Stimulated activated CD4-positive, alpha-beta T cell treated with anti-CD3 and anti-CD28 coated beads, Interleukin-1b, Interleukin-23, amount 100 ng/mL, for 48 hours (primary cell): ENCODE measurements at places on chromosomes 5 and 9.

GRCh38 chr9:137427454-137428310 is 4.5 kb downstream of the NOXA1 start:
- DNase-seq = no peak

DNA sequence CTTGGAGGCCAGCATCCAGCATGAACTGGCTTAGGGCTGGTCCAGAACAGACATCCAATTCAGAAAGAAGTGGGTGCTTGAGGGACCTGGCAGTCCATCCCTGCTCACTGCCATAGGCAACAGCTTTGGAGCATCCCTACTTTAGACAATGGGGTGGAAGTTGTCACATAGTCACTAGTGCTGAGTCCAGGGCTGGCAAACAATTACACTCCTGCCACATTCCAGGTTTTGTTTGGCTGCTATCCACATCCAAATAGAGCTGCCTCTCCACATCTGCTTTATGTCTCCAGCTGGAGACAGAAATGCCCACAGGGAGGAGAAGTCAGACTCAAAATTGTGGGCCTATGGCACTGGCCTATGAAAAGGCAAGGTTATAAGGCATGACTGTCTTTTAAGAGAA is 7.0 kb downstream of the FSTL4 start:
- no peak for DNase-seq

DNA sequence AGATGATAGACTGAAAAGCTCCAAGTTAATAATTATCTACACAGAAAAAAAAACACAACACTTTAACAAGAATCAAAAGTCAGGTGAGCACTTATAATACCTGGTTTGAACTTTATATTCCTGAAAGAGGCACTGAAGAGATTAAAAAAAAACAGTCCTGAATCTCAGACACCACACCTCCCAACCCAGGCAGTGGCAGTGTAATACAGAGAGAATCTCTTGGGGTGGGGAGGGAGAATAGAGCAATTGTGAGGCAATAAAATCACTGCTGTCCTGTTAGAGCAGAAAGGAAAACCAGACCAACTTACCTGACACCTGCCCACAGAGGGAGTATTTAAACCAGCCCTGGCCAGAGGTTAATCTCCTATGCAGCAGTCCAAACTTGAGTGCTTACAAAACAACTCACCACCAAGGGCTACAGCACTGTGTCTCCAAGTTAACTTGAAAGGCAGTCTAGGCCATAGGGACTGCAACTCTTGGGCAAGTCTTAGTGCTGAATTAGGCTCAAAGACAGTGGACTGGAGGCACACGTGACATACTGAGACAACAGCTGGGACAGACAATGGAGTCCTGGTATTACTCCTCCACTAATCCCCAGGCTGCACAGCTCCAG is 54.2 kb downstream of the SLCO4C1 start:
- no peak for DNase-seq

GRCh38 chr9:131837316-131837715 is 97.4 kb upstream of the RAPGEF1 start:
- DNase-seq = no peak

GRCh38 chr5:104305602-104306001 is 743.0 kb upstream of the NUDT12 start:
- DNase-seq = no peak

GRCh38 chr9:546797-547223 is 294.7 kb upstream of the DMRT1 start:
- DNase-seq = no peak

- DNase-seq = no peak
Observed at GRCh38 chr9:18837402-18837801, 195.6 kb downstream of the SAXO1 start.

DNA sequence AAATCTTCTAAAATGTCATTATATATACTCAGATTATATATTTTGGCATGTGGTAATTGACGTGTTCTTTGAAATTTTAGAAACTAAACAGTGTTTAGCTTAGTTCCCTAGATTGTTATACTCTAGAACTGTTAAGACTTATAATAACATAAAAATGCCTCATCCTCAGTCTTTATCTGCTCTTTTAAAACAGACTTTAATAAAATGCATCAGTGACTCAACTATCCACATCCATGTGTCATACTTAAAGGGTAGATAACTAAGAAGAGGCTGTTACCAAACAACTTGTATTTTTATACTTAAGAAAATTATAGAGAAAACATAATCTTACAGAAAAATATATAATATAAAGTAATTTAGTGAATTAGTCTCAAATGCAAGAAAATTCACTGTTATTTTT is 15.2 kb downstream of the NFIL3 start:
- no peak for DNase-seq

DNA sequence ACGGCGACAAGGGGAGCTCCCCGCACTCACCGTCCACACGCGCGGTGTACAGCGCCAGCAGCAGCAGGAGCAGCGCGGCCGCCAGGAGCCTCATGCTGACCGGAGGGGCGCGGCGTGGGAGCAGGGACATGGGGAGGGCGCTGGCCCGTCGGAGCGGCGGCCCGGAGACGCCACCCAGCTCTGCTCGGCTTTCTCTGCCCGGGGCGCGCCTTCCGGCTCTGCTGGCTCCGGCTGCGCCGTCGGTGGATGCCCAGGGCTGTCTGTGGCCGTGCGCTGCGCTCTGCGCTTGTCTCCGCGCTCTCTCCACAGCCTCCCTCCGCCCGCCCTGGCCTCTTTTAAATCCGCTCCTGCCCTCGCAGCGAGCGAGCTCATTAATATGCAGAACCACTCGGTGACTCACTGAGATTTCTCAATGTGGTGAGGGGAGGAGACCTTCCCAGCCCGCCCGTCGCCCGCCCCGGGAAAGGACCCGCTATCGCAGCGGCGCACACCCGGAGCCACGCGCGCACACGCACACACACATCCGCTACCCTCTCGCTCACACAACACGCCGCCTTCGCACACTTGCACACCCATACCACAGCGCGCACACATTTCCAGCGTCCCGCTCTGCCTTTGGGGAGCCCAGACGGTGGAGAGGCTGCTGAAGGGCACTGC is at the start of gene CXCL14:
Gene CXCL14, minus strand, starts transcription at position 307 of the 657 bp plus-strand sequence. Its CDS starts 213 bp downstream, at position 94.
- peak; percentile 13 for DNase-seq

DNA sequence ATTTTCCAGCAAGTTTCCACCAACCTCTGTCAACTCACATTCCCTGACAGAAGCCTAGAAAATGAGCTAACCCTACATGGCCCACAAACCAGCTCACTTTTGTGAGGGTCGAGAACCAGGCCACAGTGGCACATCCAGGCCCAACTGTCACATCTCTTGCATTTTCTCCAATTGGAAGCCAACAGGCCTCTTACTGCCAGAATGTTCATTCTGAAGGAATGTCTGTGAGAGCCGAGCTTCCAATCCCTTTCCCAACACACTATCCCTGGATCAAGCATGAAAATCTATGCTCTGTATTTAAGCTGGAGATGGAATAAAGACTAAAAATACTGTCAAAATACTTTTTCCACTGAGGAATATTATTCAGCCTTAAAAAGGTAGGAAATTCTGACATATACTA is 20.0 kb downstream of the MARCHF3 start:
- no peak for DNase-seq

GRCh38 chr9:110124439-110124838 is 83.5 kb downstream of the C9orf152 start:
- no peak for DNase-seq

DNA sequence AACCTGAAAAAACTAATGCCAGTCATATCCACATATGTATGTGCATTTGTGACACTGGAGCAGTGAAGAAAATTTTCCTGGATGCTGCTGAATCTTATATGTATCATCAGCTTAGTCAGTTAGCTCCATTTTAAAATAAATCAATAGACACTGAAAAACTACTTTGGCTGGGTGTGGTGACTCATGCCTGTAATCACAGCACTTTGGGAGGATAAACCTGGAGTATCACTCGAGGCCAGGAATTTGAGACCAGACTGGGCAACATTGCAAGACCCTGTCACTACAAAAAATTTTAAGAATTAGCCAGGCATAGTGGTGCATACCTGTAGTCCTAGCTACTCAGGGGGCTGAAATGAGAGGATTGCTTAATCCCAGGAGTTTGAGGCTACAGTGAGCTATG is 511.0 kb upstream of the TLE4 start:
- no peak for DNase-seq

DNA sequence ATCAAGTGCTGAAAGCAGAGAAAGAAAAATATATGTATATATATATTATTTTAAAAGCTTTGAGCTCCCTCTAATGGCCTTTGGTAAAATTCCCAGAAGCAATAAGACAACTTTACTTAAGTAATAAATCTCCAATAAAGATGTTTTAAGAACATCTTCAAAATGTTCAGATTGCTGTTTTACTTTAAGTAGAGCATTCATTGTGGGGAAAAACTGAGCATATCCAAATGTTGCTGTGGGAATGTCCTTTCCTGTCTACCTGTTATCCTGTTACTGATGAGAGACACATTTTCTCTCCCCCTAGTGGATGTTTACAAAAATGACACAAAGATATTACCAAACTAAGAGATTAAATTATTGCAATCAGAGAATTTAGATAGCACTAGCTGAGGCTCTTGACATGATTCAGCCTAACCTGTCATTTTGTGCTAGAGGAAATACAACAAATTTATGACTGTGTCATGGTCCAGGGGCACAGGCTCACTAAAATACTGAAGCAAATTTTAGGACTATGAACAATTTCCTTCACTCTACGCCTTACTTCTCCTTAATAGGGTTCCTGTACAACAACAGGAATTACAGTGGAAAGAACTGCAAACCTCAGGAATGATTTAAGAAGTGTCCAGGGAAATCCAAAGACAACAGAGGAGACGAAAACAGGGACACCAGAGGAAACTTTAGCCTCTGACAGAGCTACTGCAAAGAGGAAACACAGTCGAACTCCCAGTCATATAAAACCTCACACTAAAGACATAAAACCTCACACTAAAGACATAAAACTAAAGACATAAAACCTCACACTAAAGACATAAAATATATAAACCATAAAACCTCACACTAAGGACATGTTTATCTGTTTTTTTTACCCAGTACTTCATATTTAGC is 24.3 kb upstream of the PRRC1 start:
- no peak for DNase-seq

GRCh38 chr9:13939134-13939533 is 374.8 kb downstream of the NFIB start:
- DNase-seq = no peak

DNA sequence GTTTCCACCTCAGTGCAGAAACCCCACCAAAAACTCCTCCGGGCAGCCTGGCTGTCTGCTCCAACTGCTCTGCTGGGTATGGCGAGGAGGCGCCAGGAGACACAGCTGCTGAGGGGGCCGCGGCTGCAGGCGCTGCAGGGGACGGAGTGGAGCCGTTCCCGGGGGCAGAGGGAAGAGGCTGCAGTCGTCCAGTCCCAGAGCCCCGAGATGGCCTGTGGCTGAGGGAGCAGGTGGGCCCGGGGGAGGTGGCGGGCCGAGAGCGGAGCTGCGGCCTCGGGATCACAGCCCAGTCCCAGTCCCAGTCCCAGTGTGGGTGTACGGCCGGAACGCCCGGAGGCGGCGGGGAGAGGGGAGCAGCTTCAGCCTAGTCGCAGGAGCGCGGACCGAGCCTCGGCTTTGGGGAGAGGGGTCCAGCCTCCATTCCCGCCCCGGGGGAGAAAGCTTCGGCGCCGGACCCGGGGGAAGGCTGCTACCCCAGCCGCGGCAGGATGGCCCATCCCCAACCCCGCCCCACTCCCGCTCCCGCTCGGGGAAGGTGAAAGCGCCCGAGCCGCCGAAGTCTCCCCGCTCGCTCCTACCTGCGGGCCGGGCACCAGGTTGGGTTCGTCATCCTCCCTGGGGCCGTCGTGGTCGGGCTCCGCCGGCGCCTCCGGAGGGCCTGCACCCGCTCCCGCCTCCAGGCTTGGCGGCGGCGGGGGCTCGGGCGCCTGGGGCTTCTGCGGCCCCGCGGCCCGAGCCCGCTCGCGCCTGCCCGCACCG is 513 bp downstream of the FAM193B start:
- peak; percentile 24 for DNase-seq

DNA sequence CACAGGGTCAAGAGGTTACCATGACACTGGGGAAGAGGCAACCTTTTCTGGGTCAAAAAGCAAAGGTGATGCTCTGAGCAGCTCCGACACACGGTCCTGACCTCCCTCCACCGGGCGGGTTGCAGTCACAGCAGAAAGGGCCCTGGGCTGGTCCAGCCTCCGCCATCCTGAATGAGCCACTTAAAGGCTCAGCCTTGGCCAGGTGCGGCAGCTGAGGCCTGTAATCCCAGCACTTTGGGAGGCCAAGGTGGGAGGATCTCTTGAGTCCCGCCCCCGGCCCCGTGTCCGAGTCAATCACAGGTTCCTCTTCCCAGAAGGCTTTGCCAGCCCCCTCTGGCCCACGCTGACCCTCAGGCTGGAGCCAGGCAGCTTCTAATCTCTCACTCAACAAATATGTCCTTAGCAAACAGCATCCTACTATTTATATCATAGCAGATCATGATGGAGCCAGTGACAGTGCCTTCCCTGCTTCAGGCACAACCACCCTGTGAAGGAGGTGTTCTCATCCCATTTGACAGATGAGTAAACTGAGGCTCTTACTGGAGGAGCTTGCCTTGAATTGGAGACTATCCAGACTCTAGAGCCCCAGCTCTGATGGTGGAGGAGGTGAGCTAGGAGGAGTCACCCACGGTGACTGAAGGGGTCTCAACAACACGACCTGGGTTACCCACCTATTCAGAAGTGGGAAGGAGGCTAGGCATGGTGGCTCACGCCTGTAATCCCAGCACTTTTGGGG is 79.1 kb downstream of the LRSAM1 start:
- no peak for DNase-seq

- no peak for DNase-seq
Observed at GRCh38 chr9:8899511-8899910, 1099.9 kb upstream of the DMAC1 start.

- no peak for DNase-seq
Observed at GRCh38 chr5:116998024-116998423, 423.4 kb upstream of the SEMA6A start.

DNA sequence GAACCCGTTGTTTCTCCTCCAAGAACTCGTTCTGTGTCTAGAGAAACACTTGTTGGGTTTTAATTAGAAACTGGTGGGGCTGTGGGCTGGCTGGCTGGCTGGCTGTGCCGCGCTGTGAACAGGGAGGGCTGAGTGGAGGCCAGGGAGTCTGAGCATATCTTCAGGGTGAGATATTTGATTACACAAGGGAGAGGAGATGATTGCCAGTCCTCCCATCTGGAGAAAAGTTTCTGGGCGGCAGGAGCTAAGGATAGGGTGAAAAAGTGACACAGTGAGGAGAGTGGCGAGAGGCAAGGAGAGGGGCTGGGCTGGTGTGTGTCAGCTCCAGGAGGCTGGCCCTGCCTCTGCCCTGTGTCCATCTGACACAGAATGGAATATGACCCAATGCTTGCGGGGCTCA is 63.0 kb downstream of the GDNF start:
- no peak for DNase-seq

GRCh38 chr5:150069672-150070627 is 16.4 kb downstream of the CSF1R start:
- no peak for DNase-seq

DNA sequence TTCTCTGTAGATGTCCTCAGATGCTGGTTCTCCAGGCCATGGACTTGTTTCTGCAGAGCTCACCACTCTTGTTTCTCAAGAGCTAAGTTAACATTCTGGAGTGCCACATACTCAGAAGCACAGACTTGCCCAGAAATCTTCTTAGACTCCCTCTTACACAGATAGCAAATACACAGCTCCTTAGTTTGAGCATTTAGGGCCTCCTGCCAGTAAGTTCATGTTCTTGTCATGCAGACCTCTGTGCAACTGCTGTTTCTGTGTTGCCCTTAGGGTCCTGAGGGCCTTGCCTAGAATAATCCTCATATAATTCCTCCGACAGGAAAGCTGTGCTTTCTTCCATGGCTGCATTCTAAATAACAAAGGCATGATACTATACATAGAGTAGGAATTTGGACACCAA is 1.3 kb upstream of the PTPDC1 start:
- no peak for DNase-seq
